ENCODE measurements at places on chromosomes 13 and 19. TPM values are rescaled to one million over a fixed set of nuclear protein-coding genes. Genes with fewer than 3 reads are reported as not detected.

The IPO5 gene
- 17.0 TPM for polyA plus RNA-seq

The SIGLEC14 gene
- 0.37 TPM for polyA plus RNA-seq

The TUBA3C gene
- not detected for polyA plus RNA-seq

The RASAL3 gene
- polyA plus RNA-seq: 1.6 TPM

The LILRA5 gene
- 0.37 TPM for polyA plus RNA-seq

The LYPD3 gene
- polyA plus RNA-seq: 0.42 TPM

The FXYD7 gene
- 0.10 TPM for polyA plus RNA-seq

The CDX2 gene
- not detected for polyA plus RNA-seq

The RPS5 gene
- polyA plus RNA-seq: 2,053 TPM

The OR7C1 gene
- polyA plus RNA-seq: 0.07 TPM

The LYL1 gene
- polyA plus RNA-seq: 13.0 TPM

GRCh38 chr13:97448503-97449251 lies 14.7 kb downstream of the RAP2A start:
- no peak for DNase-seq

DNA sequence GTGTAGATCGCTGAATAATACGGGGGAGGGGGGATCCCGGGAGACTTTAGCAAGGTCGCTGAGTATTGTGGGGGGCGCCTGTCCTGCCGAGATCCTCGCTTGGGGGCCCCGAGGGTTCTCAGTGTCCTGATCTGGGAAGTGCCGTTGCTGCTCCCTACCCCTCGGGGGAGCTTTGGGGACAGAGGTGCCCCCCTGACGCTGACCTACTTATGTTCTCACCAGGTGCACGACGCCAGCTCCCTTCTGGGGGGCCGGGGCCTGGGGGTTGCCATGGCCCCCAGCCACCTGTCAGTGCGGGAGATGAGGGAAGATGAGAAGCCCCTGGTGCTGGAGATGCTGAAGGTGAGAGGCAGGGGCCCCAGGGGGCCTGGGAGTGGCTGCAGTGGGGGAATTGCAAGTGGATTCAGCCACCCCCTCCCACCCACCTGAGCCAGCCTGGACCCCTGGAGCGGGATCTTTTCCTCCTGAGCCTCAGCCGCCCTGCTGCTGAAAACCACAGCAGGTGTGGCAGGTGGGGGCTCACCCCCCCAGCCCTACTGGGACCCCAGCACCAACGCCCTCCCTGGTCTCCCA lies 537 bp downstream of the NAT14 start:
- no peak for DNase-seq

GRCh38 chr19:47697863-47698609 lies 15.2 kb upstream of the EHD2 start:
- peak; percentile 73 for DNase-seq

DNA sequence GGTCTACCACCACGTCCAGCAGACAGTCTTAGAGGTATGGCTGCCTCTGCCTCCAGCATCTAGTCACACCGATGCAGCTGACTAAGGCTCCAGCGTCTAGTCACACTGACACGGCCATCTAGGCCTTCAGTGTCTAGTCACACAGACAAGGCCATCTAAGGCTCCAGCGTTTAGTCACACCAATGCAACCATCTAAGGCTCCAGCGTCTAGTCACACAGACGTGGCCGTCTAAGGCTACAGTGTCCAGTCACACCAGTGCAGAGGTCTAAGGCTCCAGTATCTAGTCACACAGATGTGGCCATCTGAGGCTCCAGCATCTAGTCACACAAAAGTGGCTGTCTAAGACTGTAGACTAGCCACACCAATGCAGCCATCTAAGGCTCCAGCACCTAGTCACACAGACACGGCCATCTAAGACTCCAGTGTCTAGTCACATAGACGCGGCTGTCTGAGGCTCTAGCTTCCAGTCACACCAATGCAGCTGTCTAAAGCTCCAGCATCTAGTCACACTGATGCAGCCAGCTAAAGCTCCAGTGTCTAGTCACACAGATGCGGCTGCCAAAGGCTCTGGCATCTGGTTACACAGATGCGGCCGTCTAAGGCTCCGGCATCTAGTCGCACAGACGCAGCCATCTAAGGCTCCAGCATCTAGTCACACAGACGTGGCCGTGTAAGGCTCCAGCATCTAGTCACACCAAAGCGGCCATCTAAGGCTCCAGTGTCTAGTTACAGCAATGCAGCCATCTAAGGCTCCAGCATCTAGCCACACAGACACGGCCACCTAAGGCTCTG lies 55.1 kb downstream of the KLF2 start:
- no peak for DNase-seq

DNA sequence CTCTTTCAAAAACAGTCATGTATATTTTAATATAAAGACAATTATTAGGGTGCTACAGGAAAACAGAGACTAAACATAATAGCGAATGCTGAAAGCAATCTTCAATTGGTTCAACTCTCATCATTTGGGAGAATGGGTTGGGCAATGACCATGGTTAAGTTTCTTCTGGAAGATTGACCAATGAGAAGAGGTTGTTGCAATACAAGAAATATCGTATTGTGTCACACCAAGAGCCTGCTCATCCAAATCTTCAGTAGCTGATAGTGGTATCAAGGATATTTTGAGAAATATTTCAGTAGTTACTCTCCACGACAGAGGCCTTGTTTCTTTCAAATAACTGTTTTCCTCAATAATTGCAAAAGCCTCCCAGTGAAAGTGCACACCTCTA lies 83.0 kb upstream of the FNDC3A start:
- no peak for DNase-seq

GRCh38 chr19:3673506-3674439 lies 26.5 kb downstream of the PIP5K1C start:
- no peak for DNase-seq

- DNase-seq: no peak
These were observed 20.2 kb downstream of the CEBPA start for GRCh38 chr19:33282036-33282671.

GRCh38 chr19:45667620-45668341 lies at the start of gene GIPR:
Gene GIPR, plus strand, starts transcription at chr19:45668221. Its CDS starts 1,300 bp downstream, at chr19:45669521.
- DNase-seq: peak; percentile 71

GRCh38 chr13:34431827-34432581 lies 510.1 kb upstream of the NBEA start:
- DNase-seq: no peak

- no peak for DNase-seq
These were observed 7.1 kb upstream of the GRTP1 start for GRCh38 chr13:113371061-113371460.

GRCh38 chr19:53870485-53870844 lies 2.8 kb downstream of the MYADM start:
- no peak for DNase-seq

DNA sequence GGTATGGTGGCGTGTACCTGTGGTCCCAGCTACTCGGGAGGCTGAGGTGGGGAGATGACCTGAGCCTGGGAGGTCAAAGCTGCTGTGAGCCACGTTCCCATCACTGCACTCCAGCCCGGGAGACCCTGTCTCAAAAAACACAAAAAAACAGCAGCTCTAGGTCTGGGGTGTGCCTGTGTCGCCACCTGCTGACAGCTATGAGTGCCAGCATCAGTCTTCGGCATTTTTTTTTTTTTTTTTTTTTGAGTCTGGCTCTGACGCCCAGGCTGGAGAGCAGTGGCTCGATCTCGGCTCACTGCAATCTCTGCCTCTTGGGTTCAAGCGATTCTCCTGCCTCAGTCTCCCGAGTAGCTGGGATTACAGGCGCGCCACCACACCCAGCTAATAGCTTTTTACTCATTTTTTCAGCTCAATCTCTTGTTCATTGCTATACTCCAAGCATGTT lies 10.1 kb downstream of the AP2S1 start:
- no peak for DNase-seq

GRCh38 chr19:18223860-18224524 lies 2.2 kb downstream of the PDE4C start:
- DNase-seq: peak; percentile 51

DNA sequence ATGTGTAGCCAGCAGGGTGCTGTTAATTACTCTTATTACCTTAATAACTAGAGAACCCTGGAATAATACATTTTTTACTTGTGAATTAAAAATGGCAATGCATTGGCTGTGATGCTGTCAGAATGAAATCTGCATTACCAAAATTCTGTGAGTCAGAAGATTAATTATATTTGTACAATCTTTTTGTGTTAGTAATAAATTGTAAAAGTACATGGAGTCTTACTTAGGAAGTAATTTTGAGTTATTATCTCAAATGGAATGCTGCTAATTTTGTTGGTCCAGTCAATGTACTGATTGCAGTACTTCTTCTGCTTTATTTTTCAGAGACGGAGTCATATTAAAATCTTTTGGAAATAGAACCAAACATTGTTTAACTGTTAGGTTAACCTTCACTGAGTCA lies 152.0 kb upstream of the SLC10A2 start:
- no peak for DNase-seq

GRCh38 chr19:54172471-54173358 lies at the start of gene TMC4:
Gene TMC4, minus strand, starts transcription at chr19:54173160. Its CDS starts 43 bp downstream, at chr19:54173117.
- peak; percentile 54 for DNase-seq

DNA sequence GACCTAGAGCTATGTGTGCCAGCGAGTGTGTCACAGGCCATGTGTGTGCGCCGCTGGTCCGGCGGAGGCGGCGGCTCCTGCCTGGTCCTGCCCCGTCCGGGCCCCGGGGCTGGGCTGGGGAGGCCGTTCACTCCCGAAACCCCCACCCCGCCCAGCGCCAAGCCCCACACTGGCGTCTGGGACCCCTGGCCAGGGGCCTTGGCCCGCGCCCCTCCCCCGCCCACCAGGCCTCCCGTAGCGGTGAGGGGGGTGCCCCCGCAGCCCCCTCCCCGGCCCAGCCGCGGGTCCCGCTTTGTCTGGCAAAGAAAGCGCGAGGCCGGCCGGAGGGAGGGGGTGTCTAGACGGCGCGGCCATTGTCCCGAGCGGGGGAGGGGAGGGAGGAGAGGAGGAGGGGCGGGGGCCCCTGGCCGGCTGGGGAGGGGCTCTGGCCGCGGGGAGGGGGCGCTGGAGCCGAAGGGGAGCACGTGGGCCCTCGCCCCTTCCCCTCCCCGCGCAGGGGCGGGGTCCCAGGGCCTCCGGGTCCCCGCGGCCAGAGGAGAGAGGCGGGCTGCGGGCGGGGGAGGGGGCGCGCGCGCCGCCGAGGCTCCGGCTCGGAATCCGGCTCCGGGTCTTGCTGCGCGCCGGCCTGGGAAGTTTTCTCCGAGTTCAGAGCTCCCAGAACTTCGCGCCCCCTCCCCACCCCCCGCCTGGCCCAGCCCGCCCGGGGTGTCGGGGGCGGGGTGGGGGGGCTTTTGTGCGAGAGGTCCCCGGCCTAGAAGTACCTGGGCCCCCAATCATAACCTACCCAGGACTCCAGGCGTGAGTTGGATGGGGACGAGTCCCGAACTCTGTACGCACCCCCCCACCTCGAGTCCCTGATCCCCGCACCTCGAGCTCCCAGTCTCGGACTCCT lies 888 bp downstream of the NOTCH3 start:
- no peak for DNase-seq

- DNase-seq: no peak
These were observed 15.0 kb downstream of the ZSCAN18 start for GRCh38 chr19:58083021-58083420.

DNA sequence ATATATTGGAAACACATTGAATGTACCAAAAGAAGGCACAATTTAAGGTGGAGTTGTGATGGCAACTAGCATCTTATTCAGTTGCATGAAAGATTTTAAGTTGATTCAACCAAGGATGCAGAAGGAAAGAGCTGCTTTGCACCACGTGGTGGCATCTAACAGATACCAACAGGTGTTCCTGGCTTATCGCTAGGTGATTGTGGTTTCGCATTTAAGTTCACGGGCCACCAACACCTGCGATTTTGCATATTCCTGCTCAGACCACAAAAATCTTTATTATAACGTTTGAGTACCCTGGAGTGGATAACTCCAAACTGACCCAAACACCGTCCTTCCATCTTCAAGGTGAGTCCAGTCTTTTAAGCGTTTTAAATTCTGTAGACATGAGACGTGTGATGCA lies 45.3 kb downstream of the RGCC start:
- no peak for DNase-seq

DNA sequence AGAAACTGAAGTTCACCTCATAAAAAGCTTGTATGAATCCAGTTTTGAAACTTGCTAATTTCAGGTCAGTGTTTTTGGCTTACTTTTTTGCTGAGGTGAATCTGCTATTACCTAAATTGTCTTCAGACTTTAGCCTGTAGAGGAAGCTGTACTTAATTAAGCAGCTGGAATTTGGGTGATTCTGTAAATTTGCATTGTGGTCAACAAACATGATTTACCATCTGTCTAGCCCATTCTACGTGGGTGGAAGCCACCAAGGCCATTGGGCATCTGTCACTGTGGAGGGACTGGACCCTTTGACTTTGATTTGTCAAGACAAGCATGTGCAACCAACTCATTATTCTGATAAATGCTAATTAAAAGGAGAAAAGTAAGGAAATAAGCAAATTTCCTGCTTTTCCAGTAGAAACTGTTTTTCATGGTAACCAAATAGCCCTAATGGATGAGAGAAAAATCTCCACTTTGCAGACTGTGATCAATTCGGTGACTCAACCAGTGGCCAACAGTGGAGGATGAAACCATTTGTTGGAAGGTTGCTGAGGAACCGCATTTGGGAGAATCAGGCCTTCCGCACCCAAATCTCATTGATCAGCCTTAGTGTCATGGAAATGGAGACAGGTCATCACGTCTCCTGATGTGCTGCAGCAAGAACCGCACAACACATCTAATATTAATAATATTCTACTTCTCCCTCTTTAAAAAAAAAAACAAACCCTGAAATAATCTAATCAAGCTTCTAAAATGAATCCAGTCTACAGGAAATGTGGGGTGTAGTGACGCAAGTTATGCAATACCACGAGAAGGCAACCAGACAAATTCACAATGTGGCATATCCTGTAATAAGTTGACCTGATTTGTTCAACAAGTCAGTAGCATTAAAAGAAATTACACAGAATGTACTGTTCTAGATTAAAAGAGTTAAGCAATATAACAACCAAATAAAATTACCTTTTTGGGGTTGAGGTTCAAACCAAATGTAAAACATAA lies 54.3 kb downstream of the GARRE1 start:
- no peak for DNase-seq

GRCh38 chr13:37747071-37747612 lies 122.4 kb downstream of the TRPC4 start:
- no peak for DNase-seq

- DNase-seq: no peak
These were observed 440.9 kb downstream of the IRS2 start for GRCh38 chr13:109345433-109345941.

DNA sequence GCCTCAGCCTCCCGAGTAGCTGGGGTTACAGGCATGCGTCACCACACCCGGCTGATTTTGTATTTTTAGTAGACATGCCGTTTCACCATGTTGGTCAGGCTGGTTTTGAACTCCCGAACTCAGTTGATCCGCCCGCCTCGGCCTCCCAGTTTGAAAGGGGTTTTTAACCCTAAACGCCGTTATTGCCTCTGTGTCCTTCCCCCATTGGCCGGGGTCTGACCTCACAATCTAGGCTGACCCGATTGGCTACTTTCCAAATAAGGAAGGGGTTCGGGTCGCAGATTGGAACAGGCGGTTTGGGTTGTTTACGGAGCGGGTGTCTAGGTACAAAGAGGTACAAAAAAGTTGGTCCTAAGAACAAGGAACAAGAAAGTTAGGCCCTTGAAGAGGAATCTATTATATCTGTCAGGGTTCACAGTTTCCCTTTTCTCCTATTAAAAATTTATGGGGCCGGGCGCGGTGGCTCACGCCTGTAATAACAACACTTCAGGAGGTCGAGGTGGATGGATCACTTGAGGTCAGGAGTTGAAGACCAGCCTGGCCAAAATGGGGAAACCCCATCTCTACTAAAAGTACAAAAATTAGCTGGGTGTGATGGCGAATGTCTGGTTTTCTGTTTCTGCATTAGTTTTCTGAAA lies 1.0 kb downstream of the ZNF253 start:
- DNase-seq: peak; percentile 12

All from heart right ventricle (tissue), 16 donors.